ENCODE measurements at places on chromosomes 16 and 17. TPM values are rescaled to one million over a fixed set of nuclear protein-coding genes. Genes with fewer than 3 reads are reported as not detected.
A peak's percentile ranks its signal among the peaks of the same experiment; 100 is the strongest.

- no peak for DNase-seq
Measured at GRCh38 chr17:36880268-36880905, 56.9 kb upstream of the LHX1 start.

DNA sequence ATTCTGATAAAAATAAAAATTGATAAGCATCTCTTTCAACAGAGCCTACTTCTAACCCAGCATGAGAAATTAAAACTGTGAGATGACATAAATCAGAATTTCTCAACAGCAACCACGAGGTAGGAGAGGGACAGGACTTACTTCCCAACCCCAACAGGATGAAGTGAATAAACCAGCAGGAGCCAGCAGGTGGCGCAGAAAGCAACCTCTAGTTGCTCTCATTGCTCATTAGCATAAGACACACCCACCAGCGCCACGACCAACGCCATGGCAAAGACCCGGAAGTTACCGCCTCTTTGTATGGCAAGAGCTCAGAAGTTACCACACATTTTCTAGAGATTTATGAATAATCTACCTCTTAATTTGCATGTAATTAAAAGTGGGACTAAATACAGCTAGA, 189.4 kb upstream of the CDH8 start:
- DNase-seq, result peak; percentile 13

The FBXL20 gene
- 12.2 TPM for total RNA-seq

- no peak for DNase-seq
Measured at GRCh38 chr16:65318138-65318537, 196.3 kb upstream of the CDH11 start.

GRCh38 chr16:1929578-1930337, 11.5 kb upstream of the HS3ST6 start:
- DNase-seq, result peak; percentile 90

GRCh38 chr16:57590654-57591085, 37.8 kb upstream of the ADGRG1 start:
- no peak for DNase-seq

The PKMYT1 gene
- total RNA-seq, result 195 TPM

The ULK2 gene
- total RNA-seq, result not detected

The KCNJ12 gene
- total RNA-seq, result 0.17 TPM

The CCDC47 gene
- 37.8 TPM for total RNA-seq

DNA sequence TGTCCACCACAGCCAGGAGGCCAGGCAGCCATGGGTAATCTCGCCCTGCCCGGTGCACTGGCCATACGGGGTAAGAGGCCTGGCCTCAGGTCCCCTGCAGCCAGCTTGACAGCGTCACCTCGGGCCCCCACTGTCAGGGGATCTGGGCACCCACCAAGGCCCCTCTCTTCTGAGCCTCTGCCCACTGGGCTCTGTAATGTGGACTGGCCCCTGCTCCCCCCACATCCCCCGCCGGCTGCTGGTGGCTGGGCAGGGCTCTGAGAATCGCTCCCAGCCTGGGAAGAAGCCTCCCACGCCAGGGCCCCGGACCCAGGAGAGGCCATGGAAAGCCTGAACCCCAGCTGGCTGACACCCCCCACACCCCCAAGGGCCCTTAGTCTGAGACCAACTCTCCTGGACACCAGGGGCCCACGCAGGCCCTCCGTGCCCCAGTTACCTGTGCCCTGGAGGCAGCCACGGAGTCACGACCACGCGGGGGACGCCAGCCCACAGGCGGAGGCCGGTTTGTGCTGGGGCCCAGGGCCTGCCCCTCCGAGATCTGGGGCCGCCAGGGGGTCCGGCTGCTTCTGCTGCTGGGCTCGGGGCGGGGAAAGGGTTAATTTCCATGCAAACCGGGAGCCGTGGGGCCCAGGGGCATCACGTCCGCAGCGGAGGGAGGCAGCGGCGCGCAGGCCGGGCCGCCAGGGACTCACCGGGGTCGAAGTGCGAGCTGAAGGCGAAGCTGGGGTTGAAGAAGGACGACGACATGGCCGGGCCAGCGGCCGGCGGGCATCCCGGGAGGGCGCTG, at the start of gene PVALEF:
Gene PVALEF (plus strand): TSS at position 262 of the 787 bp plus-strand sequence. CDS start 15,720 bp downstream, outside the sequence.
- DNase-seq, result no peak

The LITAF gene
- 43.2 TPM for total RNA-seq

GRCh38 chr16:56192986-56193945, 2.0 kb downstream of the GNAO1 start:
- no peak for DNase-seq

GRCh38 chr16:27181019-27181790, 22.1 kb upstream of the KDM8 start:
- DNase-seq, result peak; percentile 26

DNA sequence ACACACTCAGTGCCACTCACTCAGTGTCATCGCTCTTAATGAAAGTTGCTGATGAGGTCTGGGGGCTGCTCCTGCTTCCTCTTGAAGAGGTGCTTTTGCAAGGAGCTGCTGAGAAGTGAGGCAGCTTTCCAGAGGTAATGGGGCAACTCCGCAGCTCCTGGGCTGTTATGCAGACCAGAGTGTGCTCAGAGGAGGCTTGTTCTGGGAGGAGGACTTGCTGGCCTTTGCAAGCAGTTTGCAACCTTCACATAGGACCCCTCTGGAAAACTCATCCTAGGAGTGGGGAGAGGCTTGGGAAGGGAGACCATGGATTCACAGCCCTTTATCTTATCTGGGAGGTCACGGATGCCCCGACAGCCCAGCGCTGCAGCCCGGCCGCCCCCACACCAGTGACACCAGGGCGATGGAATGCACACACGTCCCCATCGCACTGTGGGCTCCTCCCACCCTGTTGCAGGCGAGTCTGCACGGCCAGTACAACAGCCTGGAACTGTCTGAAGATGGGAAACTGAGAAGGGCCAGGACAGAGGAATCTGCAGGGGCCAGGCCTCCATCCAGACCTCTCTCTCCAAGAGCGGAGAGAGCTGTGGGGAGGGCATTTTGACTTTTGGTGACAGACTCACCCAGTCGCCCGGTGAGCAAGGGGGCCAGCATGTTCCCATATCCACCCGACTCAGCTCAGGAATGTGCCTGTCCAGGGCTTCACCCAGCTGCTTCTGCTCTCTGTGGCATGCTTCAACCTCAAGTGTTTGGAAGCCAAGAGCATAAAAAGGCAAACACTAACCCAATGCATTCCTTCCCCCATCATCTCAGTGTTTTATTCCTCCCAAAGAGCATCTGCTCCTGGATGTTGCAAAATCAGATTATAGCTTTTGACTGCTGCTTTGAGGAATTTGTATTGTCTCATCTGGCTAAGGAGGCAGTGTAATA, 78.6 kb upstream of the ZNF469 start:
- no peak for DNase-seq

The PLLP gene
- not detected for total RNA-seq

GRCh38 chr16:15770107-15770506, 86.7 kb downstream of the MYH11 start:
- DNase-seq, result no peak

GRCh38 chr17:82959990-82960418, 119.4 kb upstream of the METRNL start:
- no peak for DNase-seq

GRCh38 chr17:61522088-61522487, 68.9 kb downstream of the NACA2 start:
- no peak for DNase-seq

GRCh38 chr17:6502871-6503509, 53.4 kb downstream of the PITPNM3 start:
- no peak for DNase-seq

DNA sequence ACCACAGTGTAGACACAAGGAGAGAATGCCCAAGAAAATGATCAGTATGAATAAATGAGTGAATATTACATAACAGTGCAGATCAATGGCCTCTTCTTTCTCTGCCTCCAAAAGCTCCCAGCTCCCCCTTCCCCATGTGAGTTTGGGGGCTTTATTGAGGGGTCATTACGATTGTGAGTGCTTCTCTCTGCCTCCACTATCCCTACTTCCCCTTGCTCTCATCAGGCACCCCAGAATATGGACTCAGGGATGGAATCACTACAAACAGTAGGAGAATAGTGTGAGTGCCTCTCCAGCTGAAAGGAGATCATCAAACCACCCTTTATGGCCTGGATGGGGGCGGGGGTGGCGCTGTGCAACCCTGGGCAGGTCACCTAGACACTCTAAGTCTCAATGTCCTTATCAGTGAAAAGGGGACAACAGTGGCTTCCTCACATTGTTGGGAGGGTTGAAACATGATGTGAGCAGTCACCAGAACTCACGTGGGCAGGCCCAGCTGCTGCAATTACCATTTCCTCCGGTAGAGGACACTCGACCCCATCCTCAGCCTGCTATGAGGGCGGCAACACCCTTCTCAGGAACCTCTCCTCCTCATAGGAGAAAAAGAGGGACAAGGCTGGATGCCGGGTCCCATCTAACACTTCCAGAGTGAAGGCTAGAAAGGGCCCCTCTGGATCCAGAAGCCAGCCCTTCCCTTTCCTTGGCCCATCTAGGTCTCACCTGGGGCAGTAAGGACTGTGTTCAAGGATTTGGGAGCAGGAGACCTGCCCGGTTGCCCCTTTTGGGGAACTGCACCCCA, 2.1 kb upstream of the EPOP start:
- DNase-seq, result peak; percentile 84

GRCh38 chr17:78449983-78450595, 71.6 kb downstream of the PGS1 start:
- no peak for DNase-seq

DNA sequence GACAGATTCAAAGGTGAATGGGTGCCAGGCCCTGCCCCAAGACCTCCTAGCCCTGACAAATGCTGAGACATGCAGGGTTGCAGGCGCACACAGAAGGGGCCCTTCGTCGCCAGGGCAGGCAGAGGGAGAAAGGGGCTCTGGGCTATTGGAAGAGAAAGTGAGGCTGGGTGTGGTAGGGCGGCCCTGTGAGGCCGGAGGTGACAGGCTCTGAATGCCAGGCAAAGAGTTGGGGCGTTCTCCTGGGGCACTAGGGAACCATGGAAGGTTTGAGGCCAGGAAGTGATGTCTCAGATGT, 26.4 kb upstream of the NXPH3 start:
- DNase-seq, result no peak

The CASKIN1 gene
- total RNA-seq, result 0.06 TPM

GRCh38 chr17:68176718-68177117, 71.1 kb upstream of the AMZ2 start:
- no peak for DNase-seq

GRCh38 chr16:85142771-85143211, 30.5 kb upstream of the CIBAR2 start:
- no peak for DNase-seq

DNA sequence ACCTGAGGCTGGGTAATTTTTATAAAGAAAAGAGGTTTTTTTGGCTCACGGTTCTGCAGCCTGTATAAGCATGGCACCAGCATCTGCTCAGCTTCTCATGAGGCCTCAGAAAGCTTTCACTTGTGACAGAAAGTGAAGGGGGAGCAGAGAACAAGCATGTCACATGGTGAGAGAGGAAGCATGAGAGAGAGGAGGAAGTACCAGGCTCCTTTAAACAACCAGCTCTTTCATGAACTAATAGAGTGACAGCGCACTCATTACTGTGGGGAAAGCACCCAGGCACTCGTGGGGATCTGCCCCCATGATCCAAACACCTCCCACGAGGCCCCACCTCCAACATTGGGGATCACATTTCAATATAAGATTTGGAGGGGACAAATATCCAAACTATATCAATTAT, 86.8 kb downstream of the USP32 start:
- peak; percentile 53 for DNase-seq

- DNase-seq, result no peak
Measured at GRCh38 chr17:66416207-66416940, 114.0 kb downstream of the PRKCA start.

GRCh38 chr17:7781429-7781828, 52.6 kb upstream of the KDM6B start:
- peak; percentile 12 for DNase-seq
